CD4-positive, alpha-beta T cell (primary cell): ENCODE measurements at places on chromosomes 13 and 19.

GRCh38 chr13:50627111-50627510 lies 216.4 kb downstream of the DLEU7 start:
- no peak for DNase-seq

- no peak for DNase-seq
These were observed 5.0 kb downstream of the POGLUT2 start for GRCh38 chr13:102793611-102794355.

DNA sequence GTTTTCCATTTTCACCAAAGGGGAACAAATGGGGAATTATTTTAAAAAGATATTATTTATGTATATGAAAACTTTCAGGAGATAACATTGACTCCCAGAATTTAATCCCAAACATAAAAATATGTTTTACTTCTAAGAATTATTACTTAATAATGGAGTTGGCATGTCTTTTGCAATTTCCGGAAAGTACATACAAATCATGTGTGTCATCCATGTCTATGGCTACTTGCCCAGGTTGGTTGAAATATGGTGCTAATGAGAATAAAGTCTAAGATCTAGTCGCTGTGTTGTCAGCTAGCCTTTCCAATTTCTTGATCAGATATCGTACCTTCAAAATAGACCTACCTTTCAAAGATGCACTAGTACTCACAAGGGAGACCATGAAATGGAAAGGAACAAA lies 1003.2 kb upstream of the PCDH20 start:
- no peak for DNase-seq

DNA sequence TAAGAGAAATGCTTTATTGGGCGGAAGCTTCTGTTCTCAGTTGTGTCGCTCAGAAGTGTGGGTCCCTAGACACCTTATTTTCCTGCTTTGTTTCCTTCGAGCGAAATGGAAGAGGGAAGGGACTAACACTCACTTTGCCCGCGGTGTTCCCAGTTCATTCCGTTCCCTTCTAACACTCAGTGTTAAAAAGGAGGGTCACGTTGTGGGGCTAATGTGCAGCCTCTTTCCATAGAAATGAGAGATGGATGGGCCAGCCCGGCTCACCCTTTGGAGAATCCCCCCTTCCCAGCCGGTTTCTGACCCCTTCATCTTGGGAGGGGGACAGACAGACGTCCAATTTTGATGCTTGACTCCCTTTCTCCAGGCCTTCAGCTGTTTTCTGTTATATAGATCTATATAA lies 2.3 kb downstream of the ATP11A start:
- no peak for DNase-seq

GRCh38 chr13:95647321-95647720 lies 2.8 kb upstream of the DZIP1 start:
- no peak for DNase-seq

GRCh38 chr19:4431296-4431695 lies 26.3 kb downstream of the UBXN6 start:
- no peak for DNase-seq
